ENCODE measurements at places on chromosomes 1 and 21. TPM values are rescaled to one million over a fixed set of nuclear protein-coding genes. Genes with fewer than 3 reads are reported as not detected.

DNA sequence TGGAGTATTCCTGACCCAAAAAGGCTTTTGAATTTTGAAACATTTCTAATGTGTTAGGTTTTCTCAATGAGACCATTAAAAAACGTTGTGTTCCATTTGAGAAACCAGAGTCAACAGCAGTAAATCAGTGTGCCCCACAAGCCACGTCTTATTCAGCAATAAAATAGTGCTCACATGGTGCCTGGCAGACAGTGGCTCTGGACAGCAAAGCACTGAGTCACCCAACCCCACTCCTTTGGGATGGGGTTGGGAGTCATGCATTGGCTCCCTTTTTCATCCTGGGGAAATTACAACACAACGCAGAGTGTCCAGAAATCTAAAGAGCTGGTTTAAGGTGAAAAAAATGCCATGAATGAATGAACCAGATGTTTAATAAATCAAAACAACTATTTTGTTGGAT is 46.5 kb downstream of the KCNJ15 start:
- DNase-seq, result no peak

DNA sequence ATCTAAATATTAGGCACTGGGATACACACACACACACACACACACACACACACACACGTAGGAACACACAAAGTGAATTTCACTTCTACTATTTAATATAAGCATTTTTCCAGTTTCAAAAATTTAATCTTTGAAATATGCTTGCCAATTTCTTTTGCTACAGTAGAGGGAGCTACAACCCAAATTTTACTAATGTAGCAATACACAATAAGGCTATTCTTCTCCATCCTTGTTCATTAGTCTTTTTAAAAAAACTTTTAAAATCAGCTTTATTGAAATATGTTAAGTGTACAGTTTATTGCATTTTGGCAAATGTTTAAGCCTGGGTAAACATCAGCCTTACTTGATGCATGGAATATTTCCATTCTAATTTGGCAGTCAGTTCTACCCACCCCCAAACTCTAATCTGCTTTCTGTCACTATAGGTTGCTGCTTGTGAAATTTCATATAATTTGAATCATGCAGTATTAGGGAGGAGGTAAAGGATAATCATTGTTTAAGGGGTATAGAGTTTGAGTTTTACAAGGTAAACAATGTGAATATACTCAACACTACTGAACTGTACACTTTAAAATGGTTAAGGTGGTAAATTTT is 93.0 kb upstream of the TENT5C start:
- peak; percentile 43 for DNase-seq

GRCh38 chr1:100597784-100598183 is 59.8 kb downstream of the GPR88 start:
- DNase-seq, result no peak

DNA sequence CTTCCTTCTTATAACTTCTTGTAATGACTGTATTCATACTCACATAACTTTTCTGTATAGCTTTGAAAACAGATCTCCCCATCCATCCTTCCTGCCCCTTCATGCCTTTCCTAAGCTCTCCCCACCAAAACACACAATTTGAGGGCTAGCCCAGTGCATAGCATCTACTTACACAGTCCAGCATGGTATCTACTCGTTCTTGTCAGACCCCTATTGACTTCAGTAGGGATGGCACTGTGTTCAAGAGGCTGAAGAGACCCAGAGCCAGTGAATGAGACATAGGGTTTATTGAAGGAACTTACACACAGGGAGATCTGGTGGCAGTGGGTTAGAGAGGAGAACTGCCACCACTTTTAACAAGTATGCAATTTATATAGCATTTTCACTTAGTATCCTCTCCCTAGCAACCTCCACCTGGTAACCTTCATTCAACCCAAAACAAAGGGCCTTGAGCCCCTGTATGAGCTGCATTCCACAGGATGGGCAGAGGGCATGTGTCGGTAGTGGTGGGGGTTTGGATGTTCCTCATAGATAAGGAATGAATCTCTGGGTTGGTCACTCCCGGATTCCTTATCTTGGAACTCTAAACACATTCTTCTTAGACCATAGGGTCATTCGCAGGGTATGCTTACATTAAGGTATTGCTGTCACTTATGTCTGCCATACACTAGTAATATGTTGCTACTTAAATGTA is 64.9 kb upstream of the GNG12 start:
- no peak for DNase-seq

- DNase-seq, result no peak
Measured at GRCh38 chr1:100542285-100542684, 4.3 kb downstream of the GPR88 start.

DNA sequence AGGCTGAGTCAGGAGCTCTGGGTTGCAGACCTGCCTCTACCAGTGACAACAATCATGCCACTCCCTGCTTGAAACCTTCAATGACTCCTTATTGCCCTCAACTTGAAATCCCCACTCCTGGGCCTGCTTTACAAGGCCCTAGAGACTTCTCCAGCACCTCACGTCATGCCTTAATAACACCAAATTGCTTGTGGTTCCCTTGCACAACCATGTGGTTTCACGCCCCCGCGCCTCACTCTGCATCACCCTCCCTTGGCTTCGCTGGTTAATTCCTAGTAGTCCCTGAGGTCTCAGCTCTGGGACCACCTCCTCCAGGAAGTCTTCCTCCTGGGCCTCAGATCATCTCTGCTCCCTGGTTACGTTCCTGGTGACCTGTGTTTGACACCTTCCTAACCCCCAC is 33.0 kb downstream of the EPHA2 start:
- DNase-seq, result peak; percentile 8

The MX2 gene
- total RNA-seq, result not detected

The DPH5 gene
- 48.3 TPM for total RNA-seq

- no peak for DNase-seq
Measured at GRCh38 chr1:246617768-246618167, 51.5 kb downstream of the CNST start.

DNA sequence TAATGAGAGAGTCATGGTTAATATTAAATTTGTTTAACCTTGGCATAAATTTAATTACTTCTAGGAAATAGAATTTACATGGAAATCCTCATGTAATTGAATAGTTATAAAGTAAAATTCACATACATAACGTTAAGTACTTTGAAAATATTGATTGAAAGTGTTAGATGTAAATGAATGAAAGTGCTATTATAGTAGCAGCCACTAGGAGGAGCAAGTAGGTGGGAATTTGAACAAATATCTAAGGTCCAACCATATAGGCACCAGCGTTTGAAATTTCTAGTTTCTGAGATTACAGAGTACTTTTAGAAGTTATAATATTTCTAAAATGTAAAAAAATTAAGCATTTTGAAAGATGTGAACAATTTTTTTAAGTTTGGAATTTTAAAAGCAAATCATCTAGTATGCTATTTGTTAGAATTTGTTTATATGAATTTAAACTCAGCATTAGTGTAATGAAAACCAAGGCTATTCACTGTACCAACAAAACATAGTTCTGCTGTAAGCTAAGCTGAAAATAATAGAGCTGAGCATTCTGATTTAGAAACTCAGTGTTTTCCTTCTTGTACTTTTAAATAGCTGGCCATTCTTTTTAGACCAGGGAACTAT is 3.3 kb downstream of the B3GALT2 start:
- peak; percentile 60 for DNase-seq

DNA sequence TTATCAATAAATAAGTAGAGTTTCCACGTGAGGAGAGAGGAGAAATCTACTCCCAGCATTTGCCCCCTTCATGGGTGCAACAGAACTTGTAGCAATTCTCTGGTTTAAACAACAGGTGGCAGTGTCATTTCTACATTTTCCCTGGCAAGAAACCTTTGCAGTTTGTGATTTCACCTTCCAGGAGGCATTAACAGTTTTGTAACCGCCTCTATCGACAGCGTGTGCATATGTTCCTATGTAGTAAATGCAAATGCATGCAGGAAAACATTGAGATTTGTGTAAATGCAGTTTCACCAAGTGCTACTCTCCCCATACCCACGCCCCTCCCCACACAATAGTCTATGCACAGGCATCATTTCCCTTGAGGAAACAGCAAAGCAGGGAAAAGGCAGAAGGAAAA is 494.7 kb downstream of the SMYD3 start:
- DNase-seq, result peak; percentile 73

The MATN1 gene
- 0.18 TPM for total RNA-seq

GRCh38 chr1:109919303-109919702 is 8.7 kb downstream of the CSF1 start:
- DNase-seq, result no peak

DNA sequence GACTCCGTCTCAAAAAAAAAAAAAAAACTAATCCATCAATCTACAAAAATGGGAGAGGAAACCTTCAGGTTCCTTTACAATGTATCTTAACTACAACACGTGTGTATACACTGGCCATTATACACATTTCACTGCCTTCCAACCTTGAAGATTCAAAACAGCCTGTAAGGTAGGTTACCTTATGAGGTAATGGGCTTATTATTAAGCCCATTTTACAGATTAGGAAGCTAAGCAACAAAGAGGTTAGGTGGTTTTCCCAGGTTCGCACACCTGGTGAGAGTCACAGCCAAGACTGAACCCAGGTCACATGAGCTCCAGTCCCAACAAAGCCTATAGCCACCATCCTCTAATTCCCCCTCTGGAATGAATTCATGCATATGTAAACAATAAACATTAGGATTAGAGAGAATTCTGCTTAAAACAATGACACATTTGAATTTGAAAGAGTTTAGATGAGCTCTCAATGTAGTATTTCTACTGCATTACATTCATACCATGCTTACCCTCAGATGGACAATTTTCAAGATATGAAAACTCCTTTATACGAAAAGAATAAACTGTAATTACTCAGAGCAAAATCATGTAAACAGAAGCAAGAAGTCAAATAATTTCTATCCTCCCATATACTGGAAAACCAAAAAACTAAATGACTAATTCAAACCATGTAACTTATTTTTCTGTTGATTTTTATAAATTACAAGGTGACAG is 54.8 kb downstream of the EIF4G3 start:
- no peak for DNase-seq

DNA sequence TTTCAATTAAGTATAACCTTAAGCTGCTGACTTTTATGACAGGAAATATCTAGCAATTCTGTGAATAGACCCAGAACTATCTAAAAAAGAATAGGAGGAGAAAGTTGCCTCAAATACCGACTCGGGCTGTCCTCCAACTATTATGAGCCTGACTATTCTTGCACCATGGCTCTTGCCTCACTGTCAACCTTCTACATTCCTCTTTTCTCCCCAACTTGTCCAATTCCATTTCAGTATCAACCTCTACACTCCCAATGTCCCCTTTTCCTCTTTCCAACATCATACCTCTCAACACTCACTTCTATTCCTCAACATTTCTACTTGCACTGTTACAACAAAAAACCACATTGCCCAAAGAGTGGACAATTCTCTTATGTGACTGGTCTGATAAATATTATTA is 2.3 kb downstream of the ZZZ3 start:
- DNase-seq, result no peak

- no peak for DNase-seq
Measured at GRCh38 chr1:53050310-53050709, 11.7 kb upstream of the PODN start.

- no peak for DNase-seq
Measured at GRCh38 chr1:89743788-89744187, 77.0 kb upstream of the LRRC8D start.

GRCh38 chr1:43339584-43340232 is 2.1 kb downstream of the MPL start:
- no peak for DNase-seq

The GABRD gene
- total RNA-seq, result 0.16 TPM

- no peak for DNase-seq
Measured at GRCh38 chr1:201946224-201946908, at the start of gene LMOD1. LMOD1 (minus strand) TSS chr1:201946548; CDS start chr1:201946340, 208 bp downstream.

The OR10X1 gene
- total RNA-seq, result not detected

The WNT2B gene
- 0.37 TPM for total RNA-seq

DNA sequence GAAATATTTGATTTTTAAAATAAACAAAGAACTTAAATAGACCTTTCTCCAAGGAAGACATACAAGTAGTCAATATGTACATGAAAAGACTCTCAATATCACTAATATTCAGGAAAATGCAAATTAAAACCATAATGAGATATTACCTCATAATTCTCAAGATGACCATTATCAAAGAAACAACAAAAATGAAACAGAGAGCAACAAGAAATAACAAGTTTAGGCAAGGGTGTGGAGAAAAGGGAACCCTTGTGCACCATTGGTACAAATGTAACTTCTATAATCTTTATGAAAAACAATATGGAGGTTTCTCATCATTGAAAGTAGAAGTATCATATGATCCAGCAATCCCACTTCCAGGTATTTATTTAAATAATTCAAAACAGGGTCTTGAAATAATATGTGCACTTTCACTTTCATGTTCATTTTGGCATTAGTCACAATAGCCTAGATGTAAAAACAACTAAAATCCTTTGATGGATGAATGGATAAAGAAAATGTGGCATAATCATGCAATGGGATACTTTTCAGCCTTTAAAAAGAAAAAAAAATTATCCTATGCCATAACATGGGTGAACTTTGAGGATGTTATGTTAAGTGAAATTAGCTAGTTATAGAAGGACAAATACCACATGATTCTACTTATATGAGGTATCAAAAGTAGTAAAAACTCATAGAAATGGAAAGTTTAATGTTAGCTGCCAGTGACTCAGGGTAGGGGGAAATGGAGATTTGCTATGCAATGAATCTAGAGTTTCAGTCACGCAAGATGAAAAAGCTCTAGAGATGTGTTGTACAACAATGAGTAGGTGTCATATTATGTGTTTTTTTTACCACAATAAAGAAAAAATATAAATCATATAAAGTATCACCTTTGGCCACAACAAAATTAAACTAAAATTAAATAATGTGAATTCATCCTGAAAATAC is 114.5 kb upstream of the LYPLAL1 start:
- no peak for DNase-seq

GRCh38 chr1:183100361-183100974 is 77.2 kb downstream of the LAMC1 start:
- no peak for DNase-seq

GRCh38 chr1:39387452-39387851 is 104.0 kb upstream of the BMP8A start:
- DNase-seq, result peak; percentile 59

The SIKE1 gene
- 54.0 TPM for total RNA-seq

- DNase-seq, result no peak
Measured at GRCh38 chr21:16071092-16071491, 341.3 kb downstream of the USP25 start.
